NCI-H1436 (cell line): ENCODE measurements at places on chromosomes 2 and 18.

DNA sequence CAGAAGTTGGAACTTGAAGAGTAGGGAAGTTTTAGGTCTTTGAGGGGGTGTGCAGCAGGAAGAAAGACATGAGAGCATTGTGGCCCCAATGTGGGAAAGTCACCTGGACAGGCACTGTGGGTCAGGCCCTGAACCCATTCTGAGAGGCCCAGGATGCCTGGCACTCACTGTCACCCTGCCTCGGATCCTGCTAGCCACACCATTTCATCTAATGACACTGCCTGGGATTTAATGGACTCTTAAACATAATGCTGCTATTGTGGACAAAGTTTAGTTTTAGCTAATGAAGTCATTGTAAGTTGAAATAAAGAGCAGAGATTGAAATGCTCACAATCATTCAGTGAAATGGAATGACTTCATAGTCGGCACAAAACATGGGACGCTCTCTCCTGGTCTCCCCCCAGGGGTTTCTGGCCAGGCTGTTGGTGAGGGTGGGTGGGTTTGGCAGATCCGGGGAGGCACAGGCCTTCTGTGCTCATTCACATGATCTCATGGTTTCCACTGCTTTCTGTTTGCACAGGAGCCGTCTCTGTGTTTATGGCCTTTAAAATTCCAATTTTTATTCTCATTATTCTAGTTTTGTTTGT lies 141.8 kb upstream of the KLHL29 start:
- DNase-seq: no peak

- no peak for DNase-seq
Measured at GRCh38 chr2:183991968-183992367, 606.4 kb upstream of the ZNF804A start.

DNA sequence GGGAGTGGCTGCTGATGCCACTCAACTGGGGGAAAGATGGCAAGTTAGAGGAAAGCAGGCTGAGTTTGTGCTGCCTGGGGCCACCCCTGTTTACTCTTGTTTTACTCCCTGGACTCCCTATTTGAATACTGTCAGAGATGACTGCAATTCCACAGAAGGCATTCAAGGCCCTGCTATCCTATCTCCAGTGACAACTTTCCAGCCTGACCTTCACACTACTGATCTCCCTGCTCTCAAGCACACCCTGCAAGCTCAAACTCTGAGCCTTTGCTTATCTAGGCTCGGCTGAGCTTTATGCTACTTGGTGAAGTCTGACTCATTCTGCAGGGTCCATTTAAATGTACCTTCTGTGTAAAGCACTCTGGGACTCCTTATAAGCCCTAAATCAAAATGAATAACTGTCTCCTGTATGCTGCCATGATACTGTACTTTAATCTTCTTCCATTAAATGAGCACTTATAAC lies 39.3 kb upstream of the DSG1 start:
- DNase-seq: no peak

DNA sequence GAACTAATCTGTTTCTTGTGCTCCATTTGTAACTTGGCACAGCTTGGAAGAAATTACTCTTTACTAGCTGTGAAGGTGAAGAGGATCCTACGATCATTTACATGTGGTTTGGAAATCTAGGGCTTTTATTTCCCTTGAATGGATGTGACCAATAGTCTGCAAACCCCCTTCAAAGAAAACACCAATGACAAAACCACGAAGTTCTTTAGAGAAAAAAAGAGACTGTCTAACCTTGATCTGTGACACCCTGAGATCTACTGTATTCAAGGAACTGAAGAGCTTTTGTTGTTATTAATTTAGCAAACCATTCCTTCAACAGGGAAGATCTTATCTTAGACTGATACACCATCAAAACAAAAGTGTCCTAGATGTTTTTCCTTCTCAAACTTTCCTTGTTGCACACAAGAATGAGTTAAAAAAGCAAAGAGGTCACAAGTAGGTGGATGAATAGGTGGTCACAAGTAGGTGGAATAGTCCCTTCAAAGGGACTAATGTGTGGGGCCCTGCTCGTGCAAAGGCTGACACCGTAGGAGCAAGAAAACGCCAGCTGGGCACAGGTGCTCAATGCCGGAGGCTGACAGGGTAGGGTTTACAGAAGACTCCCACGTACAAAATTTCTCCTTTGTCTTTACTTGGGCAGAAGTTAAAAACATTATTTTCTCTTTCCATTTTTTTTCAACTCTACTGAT lies 95.6 kb upstream of the ITGB6 start:
- no peak for DNase-seq
